ENCODE measurements at places on chromosomes 3 and 15. TPM values are rescaled to one million over a fixed set of nuclear protein-coding genes. Genes with fewer than 3 reads are reported as not detected.

DNA sequence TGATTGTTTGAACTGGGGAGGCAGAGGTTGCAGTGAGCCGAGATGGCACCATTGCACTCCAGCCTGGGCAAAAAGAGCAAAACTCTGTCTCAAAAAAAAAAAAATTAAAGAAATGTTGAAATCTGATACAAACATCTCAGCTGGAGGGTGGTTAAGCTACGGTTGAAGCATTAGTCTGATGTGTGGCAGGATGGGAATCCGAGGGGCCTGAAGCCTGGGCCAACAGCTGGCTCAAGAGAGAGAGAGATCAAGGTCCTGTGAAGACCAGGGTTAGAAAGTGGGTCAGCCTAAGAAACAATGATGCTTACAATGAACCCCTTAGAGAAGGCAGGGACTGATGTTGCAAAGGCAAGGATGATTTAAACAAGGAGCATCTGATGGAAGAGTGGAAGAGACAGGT lies 69.8 kb downstream of the CD200R1L start:
- no peak for DNase-seq

WDR49 gene
- 3.4 TPM for total RNA-seq

- no peak for DNase-seq
These were observed 54.8 kb downstream of the UBP1 start for GRCh38 chr3:33385423-33385822.

ROPN1 gene
- not detected for total RNA-seq

GRCh38 chr15:44729408-44730127 lies 6.8 kb upstream of the TRIM69 start:
- DNase-seq: no peak

EFCAB12 gene
- total RNA-seq: 0.16 TPM

GRCh38 chr3:186996356-186996755 lies 66.0 kb downstream of the ST6GAL1 start:
- no peak for DNase-seq

Data from cardiac septum (tissue), 1 donor.